CD4-positive, alpha-beta T cell treated with Interleukin-1 beta for 1 hour (primary cell): ENCODE measurements at places on chromosomes 5 and 9.

DNA sequence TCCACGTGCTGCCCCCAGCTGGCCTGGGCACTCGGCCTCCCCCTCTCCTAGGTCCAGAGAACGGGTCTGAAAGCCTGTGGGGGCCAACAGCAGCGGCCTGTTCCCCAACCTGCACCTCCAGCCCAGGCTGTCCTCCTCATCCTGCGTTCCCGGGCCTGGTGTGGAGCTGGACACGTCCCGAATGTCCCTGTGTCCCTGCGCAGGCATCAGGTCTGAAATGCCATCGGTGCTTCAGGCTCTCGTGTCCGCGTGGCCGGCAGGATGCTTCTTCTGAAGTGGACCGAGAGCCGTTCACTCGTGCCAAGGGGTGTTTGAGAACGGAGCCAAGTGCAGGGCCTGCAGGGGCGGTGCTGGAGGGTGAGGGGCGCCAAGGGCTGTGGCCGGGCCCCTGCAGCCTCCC lies 24.7 kb upstream of the UBAC1 start:
- DNase-seq: no peak

GRCh38 chr9:109349421-109349846 lies 28.6 kb upstream of the EPB41L4B start:
- DNase-seq: no peak

DNA sequence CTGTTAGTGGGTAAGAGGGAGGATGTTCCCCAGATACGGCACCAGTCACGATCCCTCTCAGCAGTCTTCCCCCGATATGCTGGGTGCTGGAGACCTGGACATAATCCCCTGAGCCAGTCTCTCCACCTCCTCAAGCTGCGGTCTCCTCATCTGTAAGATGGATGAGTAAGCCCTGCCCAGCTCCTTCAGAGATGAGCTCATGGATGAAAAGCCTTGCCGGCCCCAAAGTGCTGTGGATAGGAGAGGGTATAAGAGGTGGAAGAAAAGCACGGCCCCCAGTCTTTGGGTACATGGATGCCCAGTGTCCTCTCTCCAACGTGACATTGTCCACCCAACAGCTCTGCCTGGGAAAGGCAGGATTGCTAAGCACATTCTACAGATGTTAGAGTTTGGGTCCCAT lies 4.5 kb downstream of the CAMK2A start:
- no peak for DNase-seq

DNA sequence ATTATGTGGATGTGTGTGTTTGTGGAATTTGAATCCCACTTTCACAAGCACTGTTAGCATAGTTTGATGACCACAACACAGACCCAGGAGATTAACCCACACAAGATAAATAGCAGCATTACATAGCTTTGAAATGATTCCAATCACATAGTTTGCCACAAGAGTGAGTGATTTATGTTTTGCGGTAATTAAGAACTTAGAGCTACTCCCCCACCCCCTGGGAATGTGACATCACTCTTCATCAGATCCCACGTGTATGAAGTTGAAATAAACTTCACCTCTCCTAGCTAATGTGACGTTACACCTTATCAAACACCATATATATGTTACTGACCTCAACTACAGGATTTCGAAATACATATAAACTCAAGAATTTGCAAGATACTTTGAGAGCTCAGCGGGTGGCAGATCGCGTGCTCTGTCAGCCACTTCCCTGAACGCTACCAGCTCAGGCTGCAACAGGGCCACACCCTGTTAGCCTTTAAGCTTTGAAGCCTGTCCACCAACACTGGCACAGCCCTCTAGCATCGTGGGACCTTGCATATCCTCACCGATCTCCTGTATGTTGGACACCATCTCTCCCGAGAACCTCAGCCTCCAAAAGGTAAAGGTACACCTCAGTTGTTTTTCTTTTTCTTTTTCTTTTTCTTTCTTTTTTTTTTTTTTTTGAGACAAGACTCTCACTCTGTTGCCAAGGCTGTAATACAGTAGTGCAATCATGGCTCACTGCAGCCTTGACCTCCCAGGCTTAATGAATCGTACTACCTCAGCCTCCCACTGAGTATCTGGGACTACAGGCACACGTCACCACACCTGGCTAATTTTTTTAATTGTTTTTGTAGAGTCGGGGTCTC lies 1.7 kb upstream of the AGTPBP1 start:
- DNase-seq: peak; percentile 57

- DNase-seq: no peak
Observed at GRCh38 chr5:125785407-125785806, 637.8 kb upstream of the GRAMD2B start.

DNA sequence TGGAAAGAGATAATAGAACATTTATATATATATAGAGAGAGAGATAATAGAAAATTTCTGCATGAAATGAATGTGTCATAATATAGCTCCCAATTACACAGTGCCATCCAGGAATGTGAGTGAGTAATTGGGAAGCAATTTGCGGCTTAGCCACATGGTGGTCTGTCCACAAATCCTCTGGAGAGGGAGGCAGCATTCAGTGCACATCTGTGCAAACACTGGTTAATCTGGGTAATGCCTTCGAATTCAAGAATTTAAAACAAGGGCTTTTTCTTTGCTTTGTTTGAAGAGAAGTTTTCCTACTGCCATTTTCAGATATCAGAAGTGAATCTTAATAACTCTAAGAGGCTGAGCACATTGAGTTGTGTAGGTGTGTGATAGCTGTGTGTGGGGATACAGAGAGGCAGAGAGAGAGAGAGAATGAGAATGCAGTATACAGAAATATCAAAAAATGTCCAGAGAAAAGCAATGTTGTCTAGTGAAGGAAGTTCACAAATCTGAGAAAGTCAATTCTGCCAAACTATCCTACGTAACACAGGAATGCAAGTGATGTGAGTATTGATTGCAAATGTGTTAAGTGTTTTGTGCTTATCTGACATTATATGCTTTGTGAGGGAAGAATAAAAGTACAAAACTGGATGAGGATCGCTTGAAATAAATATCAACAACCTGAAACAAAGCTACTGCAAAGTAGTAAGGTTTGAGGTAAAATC lies 134.6 kb downstream of the EDIL3 start:
- DNase-seq: no peak

- no peak for DNase-seq
Observed at GRCh38 chr5:102278231-102278630, 17.9 kb downstream of the SLCO4C1 start.

DNA sequence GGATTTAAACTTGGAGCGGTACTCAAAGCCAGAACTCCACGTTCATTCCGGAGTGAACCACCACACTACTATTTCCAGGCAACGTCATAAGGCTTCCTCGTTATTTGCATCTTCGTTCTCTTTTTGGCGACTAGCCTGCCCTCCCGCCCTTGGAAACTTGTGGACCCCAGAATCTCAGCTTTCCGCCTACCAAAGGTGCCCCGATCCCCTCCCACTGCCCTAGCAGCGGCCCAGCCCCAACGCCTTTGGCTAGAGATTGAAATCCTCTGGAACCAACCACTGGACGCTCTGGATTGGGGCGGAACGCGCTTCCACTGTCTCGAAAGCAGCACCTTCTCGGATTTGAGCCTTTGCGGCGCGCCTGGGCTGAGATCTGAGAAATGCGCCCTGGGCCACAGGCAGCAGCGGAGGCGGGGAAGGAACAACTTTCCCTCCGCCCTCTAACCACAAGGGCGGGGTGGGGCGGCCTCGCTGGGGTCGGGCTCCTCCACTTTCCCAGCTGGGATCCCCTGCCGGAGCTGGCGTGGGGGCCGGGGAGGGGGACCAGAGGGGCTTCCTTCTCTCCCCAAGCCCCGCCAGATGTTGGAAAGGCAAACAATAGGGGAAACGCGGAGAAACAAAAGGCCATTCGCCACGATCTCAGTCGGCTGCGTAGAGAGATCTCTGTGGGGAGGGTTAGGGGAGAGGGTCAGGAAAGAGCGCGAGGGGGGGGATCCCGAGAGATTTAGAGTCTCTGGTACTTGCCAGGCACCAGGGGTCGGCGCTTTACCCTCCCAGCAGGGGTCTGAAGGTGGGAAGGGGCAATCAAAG lies 1.3 kb downstream of the MOB3B start:
- DNase-seq: peak; percentile 60

DNA sequence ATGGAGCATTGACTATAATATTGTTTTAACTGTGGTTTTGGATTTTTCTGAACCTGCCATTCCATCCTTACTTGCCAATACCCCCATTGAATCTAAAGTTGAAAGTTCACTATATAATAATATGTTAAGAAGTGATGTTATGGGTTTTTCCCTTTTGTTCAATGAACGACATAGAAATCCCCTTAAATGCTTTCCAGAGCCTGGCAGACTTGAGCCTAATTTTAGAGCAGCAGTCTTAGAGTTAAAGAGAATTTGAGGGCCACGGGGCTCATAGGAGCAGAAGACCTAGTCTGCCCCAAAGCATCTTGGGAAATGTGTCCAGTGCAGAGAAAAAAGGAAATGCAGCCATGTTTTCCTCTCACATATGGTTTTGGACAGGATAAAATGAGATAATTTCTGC lies 146.1 kb upstream of the SLC44A1 start:
- DNase-seq: no peak

DNA sequence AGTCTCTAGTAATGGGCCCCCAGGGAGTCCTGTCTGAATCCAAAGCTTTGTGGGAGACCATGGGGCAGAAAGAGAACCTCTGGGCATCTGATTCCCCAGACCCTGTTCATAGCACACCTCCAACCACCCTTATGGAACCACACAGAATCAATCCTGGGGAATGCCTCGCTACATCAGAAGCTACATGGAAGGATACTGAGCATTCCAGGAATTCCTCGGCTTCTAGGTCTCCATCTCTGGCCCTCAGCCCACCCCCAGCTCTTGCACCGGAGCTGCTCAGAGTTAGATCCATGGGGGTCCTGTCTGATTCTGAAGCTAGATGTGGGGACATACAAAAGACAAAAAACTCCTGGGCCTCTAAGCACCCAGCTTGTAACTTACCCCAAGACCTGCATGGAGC lies 28.4 kb downstream of the VCP start:
- no peak for DNase-seq

GRCh38 chr5:83360573-83360972 lies 111.0 kb upstream of the VCAN start:
- DNase-seq: no peak

DNA sequence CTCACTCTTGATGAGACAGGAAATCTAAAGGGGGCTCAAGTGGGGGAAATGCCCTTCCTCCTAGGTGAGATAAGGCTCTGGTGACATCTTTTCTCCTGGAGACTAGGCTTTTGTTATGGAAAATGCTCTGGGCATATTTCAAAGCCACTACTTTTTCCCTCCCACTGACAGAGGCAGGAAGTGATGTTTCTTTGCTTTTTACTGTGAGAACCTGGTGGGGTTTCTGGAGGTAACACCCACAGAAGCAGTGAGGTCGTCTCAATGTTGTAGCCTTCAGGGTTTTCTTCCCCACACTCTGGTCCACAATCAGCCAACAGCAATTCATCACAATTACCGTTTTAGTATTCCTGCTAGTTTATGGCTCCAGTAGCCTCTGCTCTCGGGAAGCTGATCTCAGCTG lies 41.4 kb upstream of the FAM240B start:
- no peak for DNase-seq

DNA sequence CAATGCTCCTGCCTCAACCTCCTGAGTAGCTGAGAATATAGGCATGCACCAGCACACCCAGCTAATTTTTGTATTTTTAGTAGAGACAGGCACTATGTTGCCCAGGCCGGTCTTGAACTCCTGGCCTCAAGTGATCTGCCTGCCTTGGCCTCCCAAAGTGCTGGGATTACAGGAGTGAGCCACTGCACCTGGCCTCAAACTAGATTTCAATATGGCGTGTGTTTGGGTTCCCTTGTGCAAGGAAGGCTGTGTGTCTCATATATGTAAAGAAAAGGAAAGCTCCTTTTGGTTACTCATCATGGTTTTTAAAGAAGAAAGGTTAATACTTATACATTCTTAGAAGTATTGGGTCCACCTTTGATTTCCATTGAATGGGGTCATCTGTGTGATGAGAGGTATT lies 70.7 kb downstream of the ANKRD33B start:
- no peak for DNase-seq

- DNase-seq: peak; percentile 87
Observed at GRCh38 chr5:142095651-142096330, 12.8 kb upstream of the NDFIP1 start.

DNA sequence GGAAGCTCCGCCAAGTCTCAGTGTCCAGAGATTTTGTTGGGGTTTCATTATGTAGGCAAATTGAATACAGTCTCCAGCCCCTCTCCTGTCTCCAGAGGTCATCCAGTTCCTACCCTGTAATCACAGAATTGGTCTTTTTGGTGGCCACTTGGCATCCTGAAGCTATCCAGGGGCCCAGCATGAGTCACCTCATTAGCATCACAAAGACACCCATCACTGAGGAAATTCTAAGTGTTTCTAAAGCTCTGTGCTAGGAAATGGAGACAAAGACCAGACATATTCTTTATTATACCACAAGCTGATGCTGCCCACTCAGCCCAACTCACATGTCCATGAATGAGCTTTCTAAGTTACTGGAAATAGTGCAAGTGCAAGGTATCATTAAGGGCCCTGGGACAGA lies 229.9 kb downstream of the DOCK8 start:
- DNase-seq: no peak

- no peak for DNase-seq
Observed at GRCh38 chr5:54273715-54274114, 36.7 kb downstream of the ARL15 start.

DNA sequence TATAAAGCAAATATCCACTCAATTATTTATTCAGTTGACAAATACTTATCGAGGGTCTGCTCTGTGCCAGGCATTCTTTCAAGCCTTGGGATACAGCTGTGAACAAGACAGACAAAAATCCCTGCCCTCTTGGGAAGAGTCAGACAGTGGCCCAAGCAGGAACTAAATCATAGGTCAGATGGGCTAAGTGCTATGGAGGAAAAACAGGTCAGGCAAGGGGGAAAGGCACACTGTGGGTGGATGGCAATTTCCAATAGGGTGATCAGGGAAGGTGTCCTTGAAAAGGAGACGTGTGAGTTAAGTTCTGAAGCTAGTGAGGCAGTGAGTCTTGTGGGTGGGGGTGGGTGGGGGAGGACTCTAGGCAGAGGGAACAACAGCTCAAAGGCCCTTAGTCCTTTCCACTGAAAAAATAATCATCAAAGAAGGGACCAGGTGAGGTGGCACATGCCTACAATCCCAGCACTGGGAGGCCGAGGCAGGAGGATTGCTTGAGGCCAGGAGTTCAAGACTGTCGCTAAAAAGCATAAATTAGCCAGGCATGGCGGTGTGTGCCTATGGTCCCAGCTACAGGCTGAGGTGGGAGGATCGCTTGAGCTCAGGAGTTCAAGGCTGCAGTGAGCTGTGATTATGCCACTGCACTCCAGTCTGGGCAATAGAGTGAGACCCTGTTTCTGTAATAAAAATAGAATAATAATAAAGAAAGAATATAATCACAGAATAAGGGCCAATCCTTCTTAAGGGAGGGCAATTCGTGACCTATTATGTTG lies 95.2 kb upstream of the CPEB4 start:
- DNase-seq: no peak

- no peak for DNase-seq
Observed at GRCh38 chr5:144487761-144488160, 317.1 kb downstream of the KCTD16 start.

GRCh38 chr5:58458141-58458742 lies 1.6 kb downstream of the PLK2 start:
- DNase-seq: no peak

GRCh38 chr9:133661846-133662540 lies 25.8 kb downstream of the DBH start:
- no peak for DNase-seq

- no peak for DNase-seq
Observed at GRCh38 chr5:74587300-74587699, 53.2 kb downstream of the ENC1 start.
